GM12864 (cell line): ENCODE measurements at places on chromosomes 2 and 18.

GRCh38 chr2:161426455-161426921, 10.4 kb downstream of the TBR1 start:
- no peak for DNase-seq

GRCh38 chr2:35463805-35464596, 891.6 kb upstream of the CRIM1 start:
- DNase-seq: no peak

GRCh38 chr18:36058674-36059073, 8.7 kb downstream of the RPRD1A start:
- DNase-seq: no peak

DNA sequence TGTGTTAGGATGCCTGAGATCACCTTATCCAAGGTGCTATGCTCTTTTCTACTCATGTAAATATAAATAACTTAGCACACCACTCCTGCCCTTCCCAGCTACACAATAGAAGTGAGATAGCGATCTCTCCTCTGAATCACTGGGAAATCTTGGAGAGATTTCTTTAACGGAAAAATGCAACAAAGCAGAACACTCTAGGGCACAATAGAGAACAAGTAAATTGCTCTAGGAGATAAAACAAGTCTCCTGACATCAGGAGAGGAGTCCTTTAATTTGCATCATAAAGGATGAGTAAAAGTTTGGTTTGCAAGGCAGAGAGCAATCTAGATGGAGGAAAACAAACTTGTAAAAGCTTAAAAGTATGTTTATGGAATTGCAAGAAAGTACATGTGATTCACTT, 224.1 kb downstream of the PAX3 start:
- DNase-seq: no peak

- no peak for DNase-seq
Measured at GRCh38 chr2:109207176-109207575, 78.2 kb downstream of the SH3RF3 start.

GRCh38 chr18:60980422-60981005, 352.7 kb upstream of the CDH20 start:
- DNase-seq: no peak

DNA sequence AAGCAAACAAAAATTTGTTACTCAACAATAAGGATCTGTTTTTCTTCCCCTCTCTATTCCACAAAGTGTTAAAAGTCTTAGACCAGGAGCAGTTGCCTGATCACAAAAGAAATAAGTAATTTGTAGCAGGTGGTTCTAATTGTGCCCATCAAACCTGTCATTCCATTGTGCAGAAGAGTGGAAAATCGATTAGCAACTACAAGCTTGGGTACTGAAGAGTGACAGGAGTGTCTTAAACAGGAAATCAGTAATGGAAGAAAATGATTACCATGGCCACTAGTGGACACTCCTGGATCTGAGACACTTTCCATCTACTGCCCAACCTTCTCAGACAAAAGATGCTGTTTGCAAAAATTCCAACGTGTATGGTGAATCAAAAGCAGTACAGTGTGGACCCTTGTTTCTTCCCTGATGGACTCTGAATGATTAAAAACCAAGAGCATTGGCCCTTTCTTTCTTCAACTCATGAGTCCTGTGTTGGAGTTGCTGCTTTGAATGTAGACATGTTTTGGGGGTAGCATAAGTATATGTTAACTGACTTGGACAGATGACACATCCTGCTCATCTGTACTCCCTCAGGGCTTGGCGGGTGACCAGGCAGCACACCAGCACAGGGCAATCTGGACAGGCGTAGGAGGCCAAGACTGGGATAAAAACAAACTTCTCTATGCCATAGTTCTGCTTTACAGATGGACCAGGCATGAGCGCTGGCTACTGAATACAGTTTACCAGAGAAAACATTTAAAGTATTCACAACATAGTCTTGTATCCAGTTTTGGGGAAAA, 51.9 kb downstream of the PLA2R1 start:
- DNase-seq: no peak

DNA sequence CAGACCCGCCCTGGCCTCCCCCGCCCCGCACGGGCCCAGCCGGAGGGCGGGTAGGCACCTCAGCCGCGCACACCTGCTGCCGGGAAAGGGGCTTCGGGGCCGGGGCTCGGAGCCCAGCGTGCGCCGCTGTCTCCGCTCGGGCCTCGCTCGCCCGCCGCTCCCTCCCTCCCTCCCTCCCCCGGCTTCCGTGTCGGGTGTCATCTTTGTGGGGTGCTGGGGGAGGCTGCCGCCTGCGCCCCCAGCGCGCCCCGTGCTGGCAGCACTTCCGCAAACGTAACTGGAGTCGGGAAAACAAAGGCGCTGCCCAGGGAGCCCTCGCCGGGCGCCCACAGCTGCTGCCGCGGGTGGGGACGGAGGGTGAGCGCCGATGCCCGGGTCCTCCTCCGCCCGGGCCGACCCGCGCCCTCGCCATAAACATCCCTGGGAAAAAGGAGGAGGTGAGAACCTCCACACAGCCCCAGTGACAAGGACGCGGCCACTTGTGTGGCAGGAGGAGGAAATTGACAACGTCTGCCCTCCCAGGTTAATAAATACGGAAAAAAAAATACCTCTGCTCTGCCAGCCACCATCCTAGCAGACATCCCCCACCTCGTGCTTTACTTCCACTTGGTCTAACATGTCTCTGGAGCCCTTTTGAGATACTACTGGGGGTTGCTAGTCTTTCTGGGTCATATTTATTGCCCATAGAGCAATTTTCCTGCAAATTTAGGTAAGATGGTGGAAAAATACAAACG, 550 bp downstream of the MFSD6 start:
- peak; percentile 43 for DNase-seq

GRCh38 chr2:45789317-45789716, 137.8 kb downstream of the PRKCE start:
- no peak for DNase-seq

DNA sequence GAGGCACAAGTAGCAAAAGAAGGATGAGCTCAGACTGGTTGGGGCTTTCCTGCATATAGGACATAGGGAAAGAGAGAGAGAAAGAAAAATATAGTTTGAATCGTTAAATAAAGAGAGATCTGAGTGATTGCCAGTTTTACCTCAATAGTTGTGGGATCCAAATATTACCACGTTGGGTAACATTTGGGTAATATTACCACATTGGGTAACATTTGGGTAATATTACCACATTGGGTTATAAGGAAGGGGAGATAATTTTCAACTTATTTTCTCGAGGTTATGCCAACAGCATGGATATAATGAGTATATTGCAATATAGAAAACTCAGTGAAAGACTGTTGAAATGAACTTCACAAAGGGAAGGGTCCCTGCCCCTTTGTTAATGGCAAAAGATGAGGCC, 20.7 kb downstream of the SP140 start:
- DNase-seq: no peak
